NCI-H146 (cell line): ENCODE measurements at places on chromosomes 1 and 21.

DNA sequence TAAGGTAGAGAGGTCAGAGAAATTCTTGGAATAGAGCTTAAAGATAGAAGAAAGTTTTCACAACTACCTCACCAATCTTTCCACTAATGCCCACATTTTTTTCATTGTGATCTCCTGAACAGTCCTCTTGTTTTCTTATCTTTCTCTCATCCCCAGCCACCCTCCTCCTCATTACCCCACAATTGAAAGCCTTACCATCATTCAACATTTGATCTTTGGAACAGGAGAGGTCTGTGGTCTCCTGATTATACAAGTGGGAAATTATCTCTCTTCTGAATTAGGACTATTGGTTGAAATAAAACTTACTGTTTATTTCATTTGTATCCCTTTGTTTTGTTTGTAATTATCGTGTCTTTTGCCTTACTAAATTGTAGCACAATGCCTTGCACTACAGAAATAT, 29.6 kb downstream of the DNAH14 start:
- DNase-seq = no peak

GRCh38 chr1:43866201-43866600, 67.4 kb upstream of the ARTN start:
- DNase-seq = no peak

GRCh38 chr1:15277447-15277838, 30.4 kb downstream of the FHAD1 start:
- no peak for DNase-seq

- DNase-seq = no peak
These were observed 1.7 kb upstream of the VWA1 start for GRCh38 chr1:1433804-1434130.

DNA sequence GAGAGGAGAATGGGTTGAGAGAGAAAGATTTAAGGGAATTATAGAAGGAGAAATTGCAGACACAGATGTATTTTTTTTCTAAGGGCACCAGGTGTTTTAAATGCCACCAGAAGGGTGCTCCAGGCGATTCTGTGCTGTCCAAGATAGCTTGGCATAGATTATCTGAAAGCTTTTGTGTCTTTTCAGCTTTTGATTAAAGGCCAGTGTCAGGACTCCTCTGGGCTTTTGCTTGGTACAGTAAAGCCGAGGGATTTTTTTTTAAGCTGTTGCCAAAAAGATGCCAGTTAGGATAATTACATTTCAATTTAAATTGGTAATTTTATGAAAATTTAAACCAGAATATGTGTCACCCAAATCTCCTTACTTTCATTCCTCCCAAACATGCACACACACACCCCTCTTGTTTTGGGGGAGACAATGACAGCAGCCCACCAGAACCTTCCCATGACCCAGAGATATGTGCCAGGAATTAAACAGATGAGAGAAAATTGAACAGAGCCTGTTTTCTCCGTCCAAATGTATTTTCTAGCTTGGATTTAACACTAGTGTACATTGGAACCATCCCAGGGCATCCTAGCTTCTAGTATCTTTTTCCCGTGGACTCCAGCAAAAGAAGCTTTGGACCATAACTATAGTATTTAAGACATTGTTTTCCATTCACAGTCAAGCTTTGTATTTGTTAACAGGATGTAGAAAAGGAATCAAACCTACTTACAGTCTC, 670.7 kb upstream of the CXADR start:
- no peak for DNase-seq
